ENCODE measurements at places on chromosomes 6 and 20.

GRCh38 chr20:2879146-2879545 is 5.9 kb downstream of the PTPRA start:
- no peak for DNase-seq

GRCh38 chr6:129890701-129891100 is 29.6 kb upstream of the TMEM244 start:
- no peak for DNase-seq

GRCh38 chr6:51468704-51469103 is 618.7 kb downstream of the PKHD1 start:
- no peak for DNase-seq

- peak; percentile 78 for DNase-seq
Observed at GRCh38 chr6:155493694-155494143, 38.1 kb upstream of the NOX3 start.

DNA sequence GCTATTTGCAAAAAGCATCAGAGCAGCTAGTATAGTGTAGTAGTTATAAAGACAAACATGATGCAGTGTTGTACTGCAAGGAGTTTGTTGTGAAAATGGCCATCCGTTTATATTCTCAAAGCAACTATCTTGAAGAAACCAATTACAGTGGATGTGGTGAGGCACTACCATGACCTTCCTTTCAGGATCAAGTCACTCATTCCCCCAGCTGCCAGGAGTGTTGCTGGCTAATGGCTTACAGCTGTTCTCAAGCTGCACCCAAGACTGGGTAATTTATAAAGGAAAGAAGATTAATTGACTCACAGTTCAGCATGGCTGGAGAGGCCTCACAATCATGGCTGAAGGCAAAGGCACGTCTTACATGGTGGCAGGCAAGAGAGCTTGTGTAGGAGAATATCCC is 29.0 kb downstream of the ADGRF4 start:
- no peak for DNase-seq
